ENCODE measurements at places on chromosomes 2 and 18.

DNA sequence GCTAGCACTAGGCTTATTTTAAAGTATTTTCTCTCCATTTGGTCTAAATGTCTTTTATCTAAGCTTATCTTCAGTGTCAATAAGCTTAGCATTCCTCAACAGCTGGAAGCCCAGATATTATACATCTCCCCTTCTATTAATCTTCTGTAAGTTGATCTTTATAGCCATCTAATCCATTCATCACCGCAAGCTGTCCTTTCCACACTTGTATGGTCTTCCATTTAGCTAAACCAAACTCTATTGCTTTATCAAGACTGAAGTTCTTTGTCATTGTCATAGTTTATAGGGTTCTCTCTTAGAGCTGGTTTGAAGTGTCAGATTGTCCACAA lies 101.3 kb upstream of the GPR45 start:
- DNase-seq = no peak

DNA sequence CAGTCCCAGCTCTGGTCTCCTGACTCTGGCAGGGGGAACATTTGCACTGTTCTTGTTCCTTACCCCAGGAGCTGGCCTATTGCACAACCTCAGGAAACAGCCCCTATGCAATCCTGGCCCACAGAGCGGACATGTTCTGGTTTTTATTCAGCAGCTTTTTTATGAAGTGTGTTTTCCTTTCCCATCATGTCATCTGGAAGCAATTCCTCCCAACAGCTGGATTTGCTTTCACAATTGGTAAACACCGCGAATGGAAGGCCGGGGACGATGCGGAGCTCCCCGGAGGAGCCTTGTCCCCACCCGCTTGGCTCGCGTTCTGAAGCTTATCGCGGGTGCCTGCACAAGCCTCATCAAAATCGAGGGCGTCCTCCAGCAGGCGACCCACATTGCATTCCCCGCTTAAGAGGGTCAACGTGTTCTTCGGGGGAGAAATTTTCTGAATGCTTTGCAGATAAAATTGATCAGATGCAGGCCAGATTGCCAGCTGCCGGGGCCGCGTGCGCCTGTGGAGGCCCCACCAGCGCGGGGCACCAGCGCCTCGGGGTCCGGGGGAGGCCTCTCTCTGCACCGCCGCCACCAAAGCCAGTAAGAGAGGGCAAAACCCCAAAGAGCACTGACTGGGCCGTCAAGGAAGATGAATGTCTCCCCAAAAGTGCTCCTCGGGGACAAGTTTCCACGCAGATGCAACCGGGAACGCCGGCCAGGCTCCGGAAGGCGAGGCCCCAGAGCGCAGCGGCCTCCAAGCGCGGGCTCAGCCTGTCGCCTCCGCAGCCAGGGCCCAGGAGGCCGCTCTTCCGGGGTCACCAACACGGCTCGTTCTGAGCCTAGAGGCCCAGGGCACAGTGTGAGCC lies 60.3 kb upstream of the SP3 start:
- peak; percentile 84 for DNase-seq

- DNase-seq = no peak
These were observed 91.5 kb downstream of the CCBE1 start for GRCh38 chr18:59605633-59606192.

- no peak for DNase-seq
These were observed 38.1 kb downstream of the RHOB start for GRCh38 chr2:20484810-20485611.

Data from left ventricle myocardium inferior (tissue), 1 donor.